ENCODE measurements at places on chromosomes 13 and 19.

- DNase-seq, result no peak
Measured at GRCh38 chr13:110576070-110576394, 14.5 kb upstream of the RAB20 start.

- DNase-seq, result no peak
Measured at GRCh38 chr13:78401873-78402707, 201.3 kb downstream of the POU4F1 start.

DNA sequence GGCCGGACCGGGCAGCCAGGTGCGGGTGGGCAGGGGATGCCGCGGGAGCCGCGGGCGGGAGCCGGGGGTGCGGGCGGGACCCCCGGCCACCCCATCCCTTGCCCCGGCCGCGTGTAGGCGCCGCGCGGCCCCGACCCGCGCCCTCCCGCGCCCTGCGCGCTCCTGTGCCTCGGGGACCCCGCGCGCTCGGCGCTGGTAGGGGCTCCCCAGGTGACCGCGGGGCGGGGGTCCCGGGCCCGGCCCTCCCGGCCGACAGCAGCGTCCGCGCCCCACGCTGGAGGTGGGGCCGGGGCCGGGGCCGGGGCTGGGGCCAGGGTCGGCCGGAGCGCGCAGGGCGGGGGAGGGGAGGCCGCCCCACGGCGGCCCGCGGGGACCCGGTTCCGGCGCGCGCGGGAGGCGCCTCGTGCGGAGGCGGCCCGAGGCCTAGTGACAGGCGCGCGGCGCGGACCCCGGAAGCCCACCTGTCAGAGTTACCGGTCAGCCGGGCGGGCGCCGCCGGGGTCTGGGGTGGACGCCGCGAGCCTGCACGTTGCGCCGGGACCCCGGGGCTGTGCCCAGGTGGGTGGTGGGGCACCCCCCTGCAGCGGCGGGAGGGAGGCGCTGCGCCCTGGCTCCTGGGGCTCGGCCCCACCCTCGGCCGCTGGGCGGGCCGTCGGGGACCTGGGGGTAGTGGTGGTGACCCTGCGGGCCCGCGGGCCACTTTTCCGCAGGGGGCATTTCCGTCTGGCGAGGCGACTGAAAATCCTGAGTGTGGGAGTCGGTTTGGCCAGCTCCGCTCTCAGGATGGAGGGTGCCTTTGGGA, 518 bp downstream of the TFDP1 start:
- no peak for DNase-seq

DNA sequence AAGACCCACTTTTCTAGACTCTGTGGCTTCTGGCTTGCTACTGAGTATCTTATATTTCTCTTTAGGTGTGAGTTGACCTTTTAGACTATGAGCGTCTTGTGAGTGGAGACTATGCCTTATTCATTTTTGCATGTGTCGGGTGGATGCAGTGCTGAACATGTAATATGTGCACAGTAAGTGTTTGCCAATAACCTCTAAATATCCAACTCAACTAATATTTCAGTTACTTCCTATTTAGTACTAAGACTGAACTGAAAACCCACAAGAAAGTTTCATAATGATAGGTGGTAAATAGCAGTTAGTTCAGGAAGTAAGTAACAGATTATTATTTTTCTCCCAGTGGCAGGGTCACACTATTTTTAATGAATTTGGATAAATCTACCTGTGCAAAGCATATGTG, 269.3 kb downstream of the KCNRG start:
- DNase-seq, result no peak

DNA sequence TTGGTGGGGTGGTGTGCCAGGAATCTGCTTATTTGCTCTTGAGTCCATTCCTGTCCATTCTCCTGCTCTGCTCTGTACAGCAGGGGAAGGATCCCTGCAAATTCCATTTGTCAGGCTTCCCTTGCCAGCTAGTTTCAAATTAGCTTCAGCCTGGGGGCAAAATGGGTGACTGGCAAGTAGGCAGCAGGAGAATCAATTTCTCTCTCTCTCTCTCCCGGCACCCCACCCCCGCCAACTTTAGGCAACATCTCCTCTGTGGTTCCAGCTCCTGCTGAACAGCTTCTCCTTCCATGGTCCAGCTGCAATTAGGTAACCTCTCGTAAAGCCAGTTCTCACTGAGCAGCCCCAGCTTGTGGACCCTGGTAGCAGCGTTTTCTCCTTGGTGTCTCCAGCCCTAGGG, 6.7 kb upstream of the MYCBP2 start:
- DNase-seq, result no peak
